H54 (cell line): ENCODE measurements at places on chromosomes 12 and 14.

- no peak for DNase-seq
Measured at GRCh38 chr12:31880340-31880739, 78.9 kb upstream of the RESF1 start.

GRCh38 chr14:61884711-61885110 is 122.5 kb downstream of the SNAPC1 start:
- no peak for DNase-seq

DNA sequence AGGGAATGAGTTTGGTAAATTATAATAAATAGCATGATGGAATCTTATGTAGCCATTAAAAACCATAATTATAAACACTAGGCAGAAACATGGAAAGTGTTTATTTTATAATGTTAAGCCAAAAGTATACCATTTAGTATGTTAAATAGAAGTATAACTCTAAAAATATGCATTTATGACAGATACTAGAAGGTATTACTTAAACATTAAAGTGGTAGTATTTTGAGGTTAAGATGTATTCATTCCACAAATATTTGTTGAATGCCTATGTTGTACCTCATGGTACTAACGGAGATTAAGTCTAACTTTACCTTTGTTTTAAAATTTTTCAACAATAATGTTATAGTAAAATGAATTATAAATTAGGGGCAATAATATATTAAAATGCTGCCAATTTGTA is 24.1 kb downstream of the TTC8 start:
- no peak for DNase-seq

- DNase-seq, result no peak
Measured at GRCh38 chr12:116644806-116645205, 85.6 kb downstream of the MAP1LC3B2 start.

- DNase-seq, result no peak
Measured at GRCh38 chr12:42459336-42459847, 130.2 kb downstream of the PRICKLE1 start.
